Activated T-helper 1 cell treated with anti-CD3 and anti-CD28 coated beads, Interleukin-2, amount 50 U/mL, for 16 hours (primary cell): ENCODE measurements at places on chromosomes 13 and 19.

- DNase-seq, result no peak
Measured at GRCh38 chr13:80901111-80901510, 560.2 kb upstream of the SPRY2 start.

DNA sequence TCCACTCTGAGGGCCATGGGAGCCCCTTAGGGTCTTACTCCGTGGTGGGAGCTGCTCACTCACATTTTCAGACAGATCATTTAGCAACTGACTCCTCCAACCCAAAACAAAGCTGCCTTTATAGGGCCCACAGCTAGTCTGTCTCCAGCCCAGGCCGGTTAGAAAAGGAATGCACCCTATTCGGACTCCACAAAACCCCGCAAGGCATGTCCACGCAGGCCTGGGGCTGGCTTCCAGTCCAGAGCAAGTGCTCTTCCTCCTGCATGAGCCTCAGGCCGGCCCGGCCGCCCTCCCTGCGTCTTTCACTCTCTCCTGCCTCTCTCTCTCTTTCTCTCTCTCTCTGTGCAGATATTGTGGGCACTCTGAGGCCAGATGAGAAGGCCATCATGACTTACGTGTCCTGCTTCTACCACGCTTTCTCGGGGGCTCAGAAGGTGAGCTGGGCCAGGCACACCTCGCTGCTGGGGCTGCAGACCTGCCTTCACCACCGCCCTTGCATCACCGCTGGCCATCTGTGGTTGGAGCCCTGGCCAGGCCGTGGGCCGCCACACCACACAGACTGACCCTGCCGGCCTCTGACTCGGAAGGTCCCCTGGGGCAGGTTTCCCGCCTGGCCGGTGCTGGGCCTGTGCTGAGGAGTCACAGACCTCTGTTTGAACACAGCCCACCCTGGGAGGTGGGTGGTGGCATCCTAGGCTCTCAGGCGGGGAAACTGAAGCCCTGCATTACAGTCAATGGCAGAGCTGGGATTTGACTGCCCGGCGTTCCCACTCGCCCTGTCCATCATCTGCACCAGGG lies 33.1 kb downstream of the CAPN12 start:
- DNase-seq, result no peak

DNA sequence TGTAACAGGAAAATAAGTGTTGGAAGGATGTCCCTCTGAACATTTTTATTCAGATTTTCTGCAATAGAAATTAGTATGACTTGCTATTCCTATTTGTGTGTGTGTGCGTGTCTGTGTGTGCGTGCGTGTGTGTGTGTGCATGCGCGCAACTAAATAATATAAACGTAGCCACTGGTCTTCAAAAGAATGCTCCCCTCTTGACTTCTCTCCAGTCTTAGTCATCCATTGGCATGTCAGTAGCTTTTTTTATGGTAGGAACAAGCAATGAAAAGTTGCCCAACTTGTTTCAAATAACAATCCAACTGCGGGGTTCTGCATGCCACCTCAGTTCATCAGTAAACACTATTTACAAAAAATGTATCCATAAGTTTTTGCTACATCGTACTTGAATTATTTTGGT lies 249.6 kb downstream of the GPC6 start:
- no peak for DNase-seq

GRCh38 chr13:40671956-40672764 lies 5.7 kb upstream of the FOXO1 start:
- DNase-seq, result no peak

GRCh38 chr19:54188215-54188871 lies 1.0 kb downstream of the MBOAT7 start:
- no peak for DNase-seq

GRCh38 chr13:45101327-45102018 lies 18.8 kb upstream of the GTF2F2 start:
- DNase-seq, result no peak

DNA sequence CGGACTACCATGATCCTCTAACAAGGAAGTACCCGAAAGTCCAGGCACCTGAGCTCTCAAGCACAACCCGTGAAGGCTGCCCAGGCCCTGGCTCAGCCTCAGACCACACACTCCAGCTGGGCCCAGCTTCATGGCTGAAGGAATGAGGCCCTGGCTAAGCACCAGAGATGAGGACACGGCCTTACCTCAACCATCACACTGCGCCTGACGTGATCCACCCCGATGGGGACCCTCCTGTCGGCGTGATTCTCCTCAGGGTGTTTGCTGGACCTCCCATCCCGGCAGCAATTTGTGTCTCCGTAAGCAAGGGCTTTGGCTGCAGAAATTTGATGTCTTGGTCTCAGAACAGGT lies 56.5 kb downstream of the F2RL3 start:
- DNase-seq, result no peak

DNA sequence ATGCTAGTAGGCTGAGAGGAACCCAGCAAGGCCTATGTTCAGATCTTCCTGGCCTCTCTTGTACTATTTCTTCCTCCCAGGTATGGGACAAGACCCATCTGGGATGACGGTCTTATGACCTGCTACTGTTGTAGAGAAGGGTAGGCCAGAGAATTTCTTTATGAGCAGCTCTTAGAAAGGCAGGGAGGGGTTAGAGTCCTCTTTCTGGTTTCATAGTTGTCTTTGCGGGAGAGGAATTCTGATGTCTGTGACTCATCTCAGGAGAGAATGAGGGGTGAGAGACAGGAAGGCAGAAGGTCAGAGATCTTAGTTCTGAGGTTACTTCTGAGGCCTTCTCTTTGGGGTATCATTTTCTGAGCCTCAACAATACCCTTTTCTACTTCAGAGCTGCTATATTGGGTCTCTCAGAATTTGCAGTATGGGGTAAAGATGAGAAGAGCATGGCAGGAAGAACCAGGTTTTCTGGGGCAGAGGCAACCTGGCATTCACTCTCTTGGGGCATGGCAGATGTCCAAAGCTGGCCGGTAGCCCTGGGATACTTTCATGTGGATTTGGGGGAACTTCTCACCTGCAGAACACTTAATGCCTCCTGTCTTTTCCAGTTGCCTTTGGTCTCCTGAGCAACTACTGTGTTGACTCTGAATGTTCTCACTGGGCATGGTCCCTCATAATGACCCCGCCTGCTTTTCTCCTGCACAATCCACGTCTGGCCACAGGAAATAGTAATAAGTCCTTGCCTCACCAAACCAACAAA lies 154.4 kb downstream of the GGACT start:
- DNase-seq, result no peak

- no peak for DNase-seq
Measured at GRCh38 chr19:3868770-3869456, at the start of gene ZFR2. ZFR2 (minus strand) TSS chr19:3869038; CDS start chr19:3869017, 21 bp downstream.

DNA sequence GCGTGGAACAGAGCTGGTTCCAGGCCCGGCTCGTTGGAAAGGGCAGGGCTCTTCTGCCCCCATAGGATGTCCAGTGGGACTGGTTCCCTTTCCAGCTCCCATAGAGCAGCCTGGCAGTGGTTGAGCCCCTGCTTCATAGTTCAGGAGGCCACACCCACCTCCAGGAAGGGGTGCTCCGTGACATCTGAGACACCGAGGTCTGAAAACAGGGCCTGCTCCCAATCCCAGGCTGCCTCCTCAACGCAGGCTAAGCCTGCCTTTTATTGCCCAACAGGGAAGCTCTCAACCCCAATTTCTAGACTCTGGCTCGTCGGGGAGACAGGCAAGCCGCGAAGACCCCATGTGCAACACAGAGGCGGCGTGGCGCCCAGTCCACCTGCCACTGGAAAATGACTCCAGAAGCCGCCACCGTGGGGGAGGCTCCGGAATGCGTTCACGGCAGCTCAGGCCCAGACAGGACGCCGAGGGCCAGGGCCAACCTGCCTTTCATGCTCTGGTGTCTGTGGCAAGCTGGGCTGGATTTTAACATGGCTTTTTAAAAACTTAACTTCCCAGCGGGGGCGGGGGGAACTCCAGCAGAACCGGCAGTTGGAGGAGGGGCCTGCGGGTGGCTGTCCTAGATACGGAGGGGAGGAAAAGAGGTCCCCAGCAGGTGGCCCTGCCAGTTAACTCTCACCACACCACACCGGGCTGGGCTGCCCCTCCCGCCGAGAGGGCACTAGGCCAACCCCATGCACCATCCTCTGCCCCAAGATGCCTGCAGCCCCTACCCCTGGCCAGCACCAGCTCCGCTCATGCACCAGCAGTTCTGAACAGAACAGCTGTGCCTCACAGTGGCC lies 17.9 kb upstream of the TINCR start:
- no peak for DNase-seq

GRCh38 chr13:111531505-111531904 lies 211.1 kb downstream of the TEX29 start:
- DNase-seq, result no peak

- DNase-seq, result no peak
Measured at GRCh38 chr19:46134527-46134926, 10.0 kb upstream of the IGFL3 start.

- DNase-seq, result no peak
Measured at GRCh38 chr13:99481366-99481765, 19.9 kb upstream of the TM9SF2 start.

GRCh38 chr19:12872941-12873890 lies 8.0 kb downstream of the DNASE2 start:
- DNase-seq, result no peak

DNA sequence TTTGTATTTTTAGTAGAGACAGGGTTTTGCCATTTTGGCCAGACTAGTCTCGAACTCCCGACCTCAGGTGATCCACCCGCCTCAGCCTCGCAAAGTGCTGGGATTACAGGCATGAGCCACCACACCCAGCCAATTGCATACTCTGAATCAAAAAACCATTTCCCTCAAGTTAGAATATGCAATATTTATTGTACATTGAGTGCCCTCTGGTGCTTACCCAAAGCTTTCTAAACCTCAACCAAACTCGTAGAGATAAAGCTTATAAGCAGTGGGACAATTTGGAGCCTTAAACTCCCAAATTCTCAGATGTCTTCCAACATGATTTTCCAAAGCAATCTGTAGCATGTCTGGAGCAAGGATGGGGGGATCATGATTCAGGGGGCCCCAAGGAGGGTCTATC lies 22.4 kb downstream of the RFXAP start:
- DNase-seq, result no peak

- no peak for DNase-seq
Measured at GRCh38 chr19:33557196-33557595, 35.6 kb upstream of the PEPD start.

DNA sequence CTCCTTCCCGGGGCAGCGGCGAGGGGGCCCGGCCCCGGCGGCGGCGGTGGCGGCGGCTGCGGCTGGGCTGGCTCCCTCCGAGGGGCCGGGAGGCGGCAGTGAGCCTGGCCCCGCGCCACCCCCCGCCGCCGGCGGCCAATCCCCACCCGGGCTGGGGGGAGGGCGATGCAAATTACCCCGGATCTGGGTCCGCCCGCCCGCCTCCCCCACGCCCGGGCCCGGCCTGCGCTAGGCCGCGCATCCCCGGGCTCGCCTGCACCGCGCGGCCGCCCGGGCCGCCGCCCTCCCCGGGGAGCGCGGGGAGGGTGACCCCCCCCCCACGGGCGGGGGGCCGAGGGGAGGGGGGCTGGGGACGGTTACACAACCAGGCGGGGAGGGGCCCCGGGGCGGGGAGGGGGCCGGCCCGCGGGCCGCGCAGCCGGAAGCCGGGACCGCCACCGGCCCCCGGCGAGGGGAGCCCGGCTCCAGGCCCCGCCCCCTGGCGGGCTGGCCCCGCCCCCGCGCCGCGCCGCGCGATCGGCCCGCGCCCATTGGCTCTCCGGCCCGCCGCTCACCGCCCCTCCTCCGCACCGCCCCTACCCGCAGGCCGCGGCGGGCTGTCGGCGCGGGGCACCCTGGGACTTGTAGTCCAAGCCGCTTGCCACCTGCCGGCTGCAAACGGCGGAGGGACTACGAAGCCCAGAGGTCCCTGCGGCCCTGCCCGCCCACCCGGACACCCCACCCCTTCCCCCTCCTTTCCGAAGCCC lies 1.1 kb downstream of the ZBTB7A start:
- peak; percentile 98 for DNase-seq

DNA sequence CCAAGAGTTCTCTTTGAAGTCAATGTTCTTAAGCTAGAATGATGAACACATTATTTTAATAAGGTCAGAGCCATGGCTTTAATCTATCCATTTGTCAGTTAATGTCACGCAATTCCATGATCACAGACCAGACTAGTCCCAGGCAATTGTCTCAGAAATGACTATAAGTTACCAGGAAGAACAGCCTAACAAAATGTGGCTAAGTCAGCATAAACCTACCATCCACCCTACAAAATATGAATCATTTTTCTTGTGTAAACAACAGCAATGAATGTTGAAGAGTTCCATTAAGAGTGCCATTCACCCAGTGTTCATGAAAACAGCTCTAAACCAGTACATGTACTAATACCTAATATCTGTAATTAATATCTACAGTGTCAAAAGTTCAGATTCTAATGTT lies 127.5 kb downstream of the KCTD12 start:
- DNase-seq, result no peak

GRCh38 chr13:98819382-98820010 lies 67.0 kb upstream of the SLC15A1 start:
- DNase-seq, result no peak

DNA sequence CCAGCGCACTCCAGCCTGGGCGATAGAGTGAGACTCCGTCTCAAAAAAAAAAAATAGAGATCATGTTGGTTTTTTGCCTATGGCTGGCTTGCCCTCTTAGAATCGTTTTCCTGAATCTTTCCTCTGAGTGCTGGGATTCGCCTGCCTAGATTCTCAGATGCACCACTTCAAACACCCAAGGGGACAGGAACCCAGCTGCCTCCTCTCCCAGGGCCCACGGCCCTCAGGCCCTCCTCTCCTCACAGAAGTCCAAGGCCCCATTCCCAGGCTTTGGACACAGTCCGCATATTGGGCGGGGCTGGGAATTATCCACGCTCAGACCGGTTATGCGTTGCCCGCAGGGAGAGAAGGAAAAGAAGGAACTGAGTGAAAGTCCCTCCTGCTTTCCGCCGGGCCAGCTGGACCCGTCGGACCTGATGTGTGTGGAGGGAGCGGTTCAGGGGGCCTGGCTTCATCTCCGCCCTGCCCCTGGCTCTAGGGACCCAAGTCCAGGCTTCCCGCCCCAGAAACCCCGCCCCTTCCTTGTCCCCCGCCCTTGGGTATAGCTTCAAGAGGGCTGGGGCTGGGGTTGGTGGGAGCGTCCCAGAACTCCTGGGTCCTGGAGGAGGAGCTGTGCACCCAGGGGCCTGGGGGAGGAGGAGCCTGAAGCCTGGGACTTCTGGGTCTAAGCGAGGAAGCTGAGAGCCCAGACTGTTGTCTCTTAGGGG lies 5.8 kb downstream of the PPFIA3 start:
- no peak for DNase-seq

GRCh38 chr13:46716821-46717220 lies 80.1 kb downstream of the ESD start:
- DNase-seq, result no peak

- no peak for DNase-seq
Measured at GRCh38 chr13:26664876-26665275, 95.7 kb downstream of the GPR12 start.
